Hematopoietic multipotent progenitor cell treated with erythropoietin and hydrocortisone succinate and interleukin-3 and kit ligand, for 6 days (in vitro differentiated cells): ENCODE measurements at places on chromosomes 1 and 21.

DNA sequence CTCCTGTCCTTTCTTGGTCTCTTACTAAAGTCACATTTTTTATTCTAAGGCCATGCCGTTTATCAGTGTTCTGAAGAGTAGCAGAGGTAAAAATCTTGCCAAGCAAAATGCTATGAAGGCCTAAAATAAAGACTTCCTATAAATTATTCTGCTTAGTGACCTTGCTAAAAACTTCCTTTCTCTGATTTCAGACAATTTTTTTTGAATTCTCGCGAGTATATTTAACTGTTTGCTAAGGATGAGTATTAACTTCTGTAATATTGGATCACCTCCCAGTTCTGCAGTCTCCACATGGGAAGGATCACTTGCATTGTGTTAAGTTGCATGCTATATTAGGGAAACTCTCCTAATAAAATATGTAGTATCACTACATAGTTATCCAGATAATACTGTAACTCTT, 123.4 kb upstream of the SNX7 start:
- no peak for DNase-seq

- peak; percentile 32 for DNase-seq
Measured at GRCh38 chr1:54298284-54299033, 98.5 kb downstream of the MRPL37 start.

- DNase-seq: peak; percentile 71
Measured at GRCh38 chr1:234955107-234955731, 173.4 kb downstream of the TOMM20 start.

GRCh38 chr1:164774413-164774812, 215.4 kb downstream of the PBX1 start:
- peak; percentile 40 for DNase-seq

GRCh38 chr1:244077473-244078220, 26.6 kb downstream of the ZBTB18 start:
- DNase-seq: no peak

- peak; percentile 74 for DNase-seq
Measured at GRCh38 chr1:19800076-19800804, 524 bp upstream of the TMCO4 start.

GRCh38 chr1:199937661-199938060, 89.8 kb upstream of the NR5A2 start:
- DNase-seq: no peak

DNA sequence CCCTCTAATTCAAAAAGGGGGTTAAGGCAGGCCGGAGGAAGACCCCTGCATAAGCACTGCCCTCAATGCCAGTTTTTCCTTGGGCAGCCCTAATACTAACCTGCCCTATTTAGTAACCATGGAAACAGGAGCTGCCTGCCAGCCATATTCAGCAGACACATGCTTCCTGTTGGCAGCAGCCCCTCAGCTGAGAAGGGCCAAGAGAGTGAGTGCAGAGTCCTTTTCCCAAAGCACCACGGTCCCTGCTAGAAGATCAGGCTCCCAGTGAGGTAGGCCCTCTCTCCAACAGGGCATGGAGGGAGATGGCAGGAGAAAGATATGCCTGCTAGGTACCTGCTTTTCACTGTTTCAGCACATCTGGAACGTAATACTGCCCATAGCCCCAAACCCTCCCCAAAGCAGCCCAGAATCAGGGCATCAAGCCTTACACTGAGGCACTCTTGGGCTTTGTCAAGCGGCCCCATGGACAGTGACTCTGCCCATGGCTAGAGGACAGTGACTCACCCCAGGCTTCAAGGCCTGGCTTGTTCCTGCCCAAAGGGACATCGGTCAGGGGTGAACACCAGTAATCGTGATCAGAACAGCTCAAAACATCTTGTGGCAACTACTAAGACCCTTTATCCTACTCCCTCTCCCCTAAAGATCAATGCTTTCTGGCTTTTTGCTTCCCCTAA, 64.5 kb downstream of the BCAR3 start:
- DNase-seq: no peak

DNA sequence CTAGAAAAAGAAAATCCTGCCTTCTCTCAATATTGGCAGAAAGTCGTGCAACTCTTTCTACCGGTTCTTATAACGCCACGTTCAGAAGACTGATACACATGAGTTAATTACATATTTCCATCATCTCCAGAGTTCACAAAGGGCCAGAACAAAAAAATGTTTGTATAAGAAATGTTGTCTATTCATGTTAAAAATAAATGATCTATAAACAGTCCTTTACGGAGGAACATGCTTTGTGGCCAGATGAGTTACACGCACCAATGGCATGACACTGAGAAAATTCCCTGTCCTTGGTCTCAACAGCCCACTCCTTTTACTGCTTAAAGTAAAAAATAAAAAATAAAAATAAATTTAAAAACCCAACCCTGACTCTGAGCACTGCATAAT, 29.5 kb downstream of the C2CD2 start:
- DNase-seq: no peak

GRCh38 chr21:43332861-43333297, 94.1 kb downstream of the SIK1 start:
- DNase-seq: no peak

GRCh38 chr1:21099034-21099868, 77.4 kb downstream of the EIF4G3 start:
- DNase-seq: peak; percentile 55

DNA sequence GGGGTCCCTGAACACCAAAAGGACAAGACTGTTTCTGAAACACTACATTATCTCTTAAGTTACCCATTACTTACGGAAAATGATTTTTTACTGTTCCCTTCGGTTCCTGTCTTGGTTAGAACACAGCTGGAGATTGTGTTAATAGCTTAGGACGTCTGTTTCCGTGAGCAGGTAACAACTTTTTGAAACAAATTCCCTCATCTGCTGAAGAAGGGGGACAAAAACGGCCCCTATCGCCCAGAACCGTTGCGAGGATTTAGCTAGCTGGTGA, 67.8 kb downstream of the SLC35A3 start:
- no peak for DNase-seq

DNA sequence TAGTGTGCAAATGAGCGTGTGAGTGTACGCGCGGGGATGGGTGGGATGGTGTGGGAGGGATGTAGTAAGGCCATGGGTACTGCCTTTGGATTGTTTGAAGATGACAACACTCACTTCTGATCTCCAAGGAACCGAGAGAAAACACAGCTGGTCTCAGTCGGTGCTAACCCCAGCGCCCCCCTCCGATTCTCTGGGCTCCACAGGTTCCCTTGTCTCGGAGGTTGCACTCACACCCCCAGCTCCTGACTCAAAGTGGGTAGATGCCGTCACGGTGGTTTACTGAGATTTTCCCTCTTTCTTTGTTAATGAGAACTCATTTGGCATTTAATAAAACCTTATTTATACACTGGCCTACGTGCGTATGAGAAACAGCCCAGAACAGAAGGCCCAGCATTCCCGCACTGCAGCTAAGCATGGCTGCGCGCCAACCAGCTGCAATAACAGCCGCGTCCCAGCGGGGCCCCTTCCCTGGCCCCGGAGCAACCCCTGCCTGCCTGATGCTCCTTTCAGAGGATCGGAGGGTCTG, 25.8 kb downstream of the ABCA4 start:
- DNase-seq: no peak

- DNase-seq: no peak
Measured at GRCh38 chr1:28144203-28145135, 32.0 kb downstream of the PTAFR start.

GRCh38 chr1:5811419-5811818, 180.8 kb downstream of the NPHP4 start:
- DNase-seq: no peak

DNA sequence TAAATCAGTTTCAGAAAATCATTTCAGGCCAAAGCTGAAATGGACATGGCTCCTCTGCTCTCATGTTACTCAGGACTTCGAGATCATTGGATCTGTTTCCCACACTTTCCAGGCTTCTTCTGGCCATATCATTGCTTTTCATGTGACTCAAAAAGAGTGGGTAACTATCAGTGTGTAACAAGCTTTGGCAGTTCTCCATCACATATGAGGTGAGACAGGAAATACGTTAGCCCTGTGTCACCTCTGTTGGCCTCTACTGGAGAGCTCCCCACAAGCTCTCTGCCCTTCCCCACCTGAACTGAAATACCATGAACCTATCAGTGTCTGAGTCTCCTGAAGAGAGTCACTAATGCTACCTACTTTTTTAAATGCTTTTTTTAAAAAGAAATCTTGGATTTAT, 128.2 kb downstream of the LBR start:
- DNase-seq: no peak

DNA sequence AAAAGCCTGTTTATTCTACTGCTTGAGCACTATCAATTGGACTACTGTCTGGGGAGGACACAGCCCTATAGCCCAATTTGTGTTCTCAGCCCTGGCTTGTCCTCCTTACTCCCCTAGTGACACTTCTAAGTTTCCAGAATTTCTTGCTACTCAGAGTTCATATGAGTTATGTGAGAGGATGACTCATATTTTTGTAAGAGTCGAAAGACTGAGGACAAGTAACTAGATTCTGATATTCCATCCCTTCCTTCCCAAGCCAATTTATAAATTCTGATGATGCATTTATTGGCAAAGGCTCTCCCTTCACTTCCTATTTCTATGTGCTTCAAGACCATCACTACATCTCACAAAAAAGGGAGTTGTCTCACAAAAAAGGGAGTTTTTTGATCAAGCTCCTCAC, 422.2 kb upstream of the DEPDC1 start:
- DNase-seq: no peak

DNA sequence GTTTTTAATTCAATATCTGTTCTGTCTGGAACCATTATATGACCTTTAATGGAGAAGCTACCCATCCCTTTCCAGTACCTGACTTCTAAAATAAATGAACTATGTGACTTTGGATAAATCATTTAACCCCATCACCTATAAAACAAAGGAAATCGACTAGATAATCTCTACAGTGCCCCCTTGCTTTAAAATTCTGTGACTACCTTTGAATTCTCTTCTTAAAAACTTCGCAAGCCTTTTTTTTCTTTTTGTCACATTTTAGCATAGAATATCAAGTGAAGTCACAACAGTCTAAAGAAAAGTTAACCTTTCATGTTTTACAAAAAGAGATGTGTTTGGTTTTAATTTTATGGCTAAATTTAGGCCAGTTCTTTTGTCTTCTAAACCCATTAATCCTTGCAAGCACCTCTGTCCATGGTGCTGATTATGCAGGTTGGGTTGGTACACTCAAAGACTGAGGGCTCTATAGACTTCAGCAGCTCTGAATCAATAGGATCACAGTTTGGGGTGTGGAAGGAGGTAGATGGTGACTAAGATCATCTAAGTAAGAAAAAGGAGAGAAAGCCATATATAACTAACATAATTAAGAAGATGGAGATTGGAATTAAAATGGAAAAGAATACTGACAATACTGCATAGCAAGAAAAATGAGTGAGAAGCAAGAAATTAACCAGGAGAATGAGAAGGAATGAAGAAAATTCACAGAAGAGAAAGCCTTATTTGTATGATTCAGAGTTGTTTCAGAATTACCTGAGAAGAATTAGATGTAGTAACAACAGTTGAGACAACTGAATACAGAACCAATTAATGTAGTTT, 59.2 kb downstream of the TBX15 start:
- peak; percentile 57 for DNase-seq

DNA sequence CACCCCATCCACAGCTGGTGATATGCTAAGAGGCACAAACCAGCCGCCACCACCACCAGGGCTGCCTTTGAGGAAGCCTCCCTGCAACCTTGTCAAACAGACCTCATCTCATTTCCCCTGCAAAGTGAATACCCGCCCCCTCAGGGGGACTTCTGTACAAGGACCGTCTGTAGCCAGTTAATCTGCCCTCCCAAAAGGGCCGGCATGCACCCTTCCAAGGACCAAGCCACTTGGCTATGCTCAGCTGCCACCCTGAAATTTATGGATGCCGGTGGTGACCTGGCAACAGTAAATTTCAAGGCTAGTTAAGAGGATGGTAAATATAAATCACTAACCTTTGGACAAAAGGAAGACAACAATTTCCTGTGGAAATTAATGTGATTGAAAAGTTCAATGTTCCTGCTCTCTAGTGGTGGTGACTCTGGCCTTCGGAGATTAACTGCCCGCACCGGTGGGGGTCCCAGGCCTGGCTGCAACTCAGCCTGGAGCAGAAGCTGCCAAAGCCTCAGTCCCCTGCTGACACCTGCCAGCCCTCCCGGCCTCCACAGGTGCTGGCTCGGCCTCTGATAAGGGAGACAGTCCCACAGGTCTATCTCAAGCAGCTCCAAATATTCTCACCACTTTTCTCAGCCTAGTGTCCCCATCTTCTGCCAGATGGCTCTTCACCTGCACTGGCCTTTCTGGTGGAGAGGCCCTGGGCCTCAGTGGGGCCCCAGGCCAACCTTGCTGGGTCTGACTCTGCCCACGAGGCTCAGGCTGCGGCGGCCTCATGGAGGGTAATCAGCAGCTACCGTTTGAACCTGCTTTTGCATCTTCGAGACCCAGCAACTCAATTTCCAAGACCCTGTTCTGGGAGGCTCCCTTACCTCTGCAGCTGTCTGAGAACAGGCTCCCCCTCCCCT, 12.2 kb downstream of the TMEM53 start:
- no peak for DNase-seq

DNA sequence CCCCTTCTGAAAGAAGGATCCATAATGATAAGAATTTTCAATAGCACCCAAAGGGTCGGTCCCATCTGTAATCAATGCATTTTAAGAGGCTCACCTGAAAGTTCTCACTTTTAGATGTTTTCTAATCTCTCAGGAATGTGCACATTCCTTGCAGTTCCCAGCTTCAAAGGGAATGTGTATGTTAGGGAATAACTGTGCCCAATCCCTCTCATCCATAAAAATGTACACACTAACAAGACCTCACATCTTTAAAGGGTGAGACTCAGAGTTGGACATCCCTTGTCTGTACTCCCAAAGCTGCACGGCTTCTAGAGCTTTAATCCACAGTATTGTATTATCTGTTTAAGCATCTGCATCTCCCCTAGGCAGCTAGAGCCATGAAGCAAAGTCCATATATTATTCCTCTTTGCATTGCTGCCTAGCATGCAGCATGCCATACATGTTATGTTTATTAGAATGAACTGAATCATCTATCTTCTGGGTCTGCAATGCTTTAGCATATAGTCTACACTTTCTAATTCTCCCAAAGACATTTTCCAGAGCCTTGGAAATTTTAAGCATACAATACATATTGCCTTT, 9.3 kb upstream of the CCN1 start:
- no peak for DNase-seq

DNA sequence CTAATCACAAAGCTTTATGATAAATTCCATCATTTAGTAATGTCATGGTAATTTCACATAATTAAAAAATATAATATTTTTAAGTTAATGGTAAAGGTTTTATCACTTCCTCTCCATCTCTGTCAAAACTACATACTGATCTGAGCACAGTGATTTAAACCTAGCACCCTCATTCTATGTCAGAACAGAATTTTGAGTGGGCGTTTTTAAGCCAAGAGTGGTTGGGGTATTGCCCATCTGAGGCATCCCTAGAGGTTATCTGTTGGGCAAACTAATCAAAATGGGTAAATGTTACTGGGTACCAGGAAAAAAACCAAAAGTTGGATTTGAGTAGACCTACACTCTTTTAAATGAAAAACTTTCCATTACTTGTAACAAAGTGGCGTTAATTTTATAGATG, 100.7 kb upstream of the GFI1 start:
- DNase-seq: no peak

DNA sequence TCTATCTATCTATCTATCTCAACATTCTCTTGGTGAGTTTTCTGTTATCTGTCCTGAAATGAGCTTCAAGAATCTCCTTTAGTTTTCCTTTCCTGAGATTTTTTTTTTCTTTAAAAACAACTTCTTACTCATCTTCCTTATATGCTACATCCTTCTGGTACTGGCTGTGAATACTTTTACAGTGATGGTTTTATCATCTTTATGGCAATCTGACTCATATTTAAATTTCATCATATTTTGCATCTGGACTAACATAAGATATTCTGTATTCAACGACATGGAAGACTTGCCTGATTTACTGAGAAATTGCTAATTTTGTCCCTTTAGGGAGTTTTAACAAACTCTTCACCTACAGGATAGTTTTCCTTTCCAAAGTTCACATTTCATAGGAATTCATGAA, 33.0 kb downstream of the PDE4B start:
- DNase-seq: no peak
